ENCODE measurements at places on chromosomes 7 and 10. TPM values are rescaled to one million over a fixed set of nuclear protein-coding genes. Genes with fewer than 3 reads are reported as not detected.

Gene PLXDC2
- 71.0 TPM for total RNA-seq

Gene TAS2R16
- not detected for total RNA-seq

Gene NSUN6
- 24.7 TPM for total RNA-seq

Gene HIF1AN
- total RNA-seq: 24.0 TPM

Gene LRRD1
- 0.44 TPM for total RNA-seq

Gene SLC18A3
- total RNA-seq: not detected

Gene FAM149B1
- total RNA-seq: 11.0 TPM

Gene ARHGEF5
- total RNA-seq: 11.0 TPM

Gene MACC1
- 1.3 TPM for total RNA-seq

Gene UCN3
- total RNA-seq: not detected

Gene INMT
- 142 TPM for total RNA-seq
